ENCODE measurements at places on chromosomes 1 and 21.

GRCh38 chr1:112263453-112263852, 132.6 kb upstream of the CTTNBP2NL start:
- DNase-seq, result no peak

- DNase-seq, result no peak
Measured at GRCh38 chr1:21874328-21874727, 62.3 kb downstream of the LDLRAD2 start.

DNA sequence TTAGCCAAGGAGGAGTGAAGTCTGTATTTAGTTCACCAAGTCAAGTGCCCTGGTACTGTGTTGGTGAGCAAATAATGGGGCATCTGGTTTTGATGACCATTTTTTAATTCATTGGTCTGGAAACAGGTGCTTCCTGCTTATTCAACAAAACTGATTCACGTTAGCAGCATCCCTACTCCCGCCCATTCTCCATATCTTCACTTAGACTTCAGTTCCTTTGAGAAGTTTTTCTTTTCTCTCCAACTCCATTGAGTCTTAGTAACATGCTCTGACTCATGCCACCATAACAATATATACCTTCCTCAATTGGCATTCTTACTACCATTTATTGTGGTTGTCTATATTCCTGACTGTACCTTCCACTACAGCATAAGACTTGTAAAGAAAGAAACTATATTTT, 468.9 kb downstream of the DPYD start:
- DNase-seq, result no peak

DNA sequence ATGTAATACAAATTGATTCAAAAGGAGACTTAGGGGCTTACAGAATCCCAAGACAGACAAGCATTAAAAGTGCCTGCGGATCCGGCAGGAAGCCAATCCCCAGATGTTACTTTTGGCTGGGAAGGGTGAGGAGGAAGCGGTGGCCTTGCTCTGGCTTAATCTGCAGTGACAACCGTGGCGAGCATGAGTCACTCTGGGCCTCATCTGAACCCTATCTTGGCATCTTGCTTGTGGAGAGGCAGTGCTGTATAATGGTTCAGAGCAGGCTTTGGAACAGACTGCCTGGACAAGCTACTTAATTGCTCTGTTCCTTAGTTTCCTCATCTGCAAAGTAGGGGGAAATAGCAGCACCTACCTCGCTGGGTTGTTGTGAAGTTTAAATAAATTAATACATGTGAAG, 74.1 kb downstream of the XCL2 start:
- DNase-seq, result no peak

DNA sequence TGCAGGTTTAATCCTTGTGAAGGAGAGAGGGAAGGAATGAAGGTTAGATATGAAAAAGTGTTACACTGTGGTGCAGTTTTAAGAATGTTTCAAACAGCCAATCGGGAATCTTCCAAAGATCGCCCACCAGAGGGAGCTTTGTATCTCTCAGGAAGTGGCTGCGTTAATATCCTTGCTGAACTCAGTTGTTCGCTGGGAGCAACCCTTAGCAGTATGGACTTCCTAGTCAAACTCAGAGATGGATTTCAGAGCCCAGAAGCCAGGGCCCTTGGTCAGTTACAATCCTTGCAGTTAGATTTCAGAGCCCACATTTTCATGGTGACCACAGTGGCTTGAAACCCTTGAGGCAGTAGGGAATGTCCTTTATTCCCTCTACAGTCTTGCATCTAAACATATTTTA, 136.2 kb downstream of the NTNG1 start:
- peak; percentile 45 for DNase-seq

DNA sequence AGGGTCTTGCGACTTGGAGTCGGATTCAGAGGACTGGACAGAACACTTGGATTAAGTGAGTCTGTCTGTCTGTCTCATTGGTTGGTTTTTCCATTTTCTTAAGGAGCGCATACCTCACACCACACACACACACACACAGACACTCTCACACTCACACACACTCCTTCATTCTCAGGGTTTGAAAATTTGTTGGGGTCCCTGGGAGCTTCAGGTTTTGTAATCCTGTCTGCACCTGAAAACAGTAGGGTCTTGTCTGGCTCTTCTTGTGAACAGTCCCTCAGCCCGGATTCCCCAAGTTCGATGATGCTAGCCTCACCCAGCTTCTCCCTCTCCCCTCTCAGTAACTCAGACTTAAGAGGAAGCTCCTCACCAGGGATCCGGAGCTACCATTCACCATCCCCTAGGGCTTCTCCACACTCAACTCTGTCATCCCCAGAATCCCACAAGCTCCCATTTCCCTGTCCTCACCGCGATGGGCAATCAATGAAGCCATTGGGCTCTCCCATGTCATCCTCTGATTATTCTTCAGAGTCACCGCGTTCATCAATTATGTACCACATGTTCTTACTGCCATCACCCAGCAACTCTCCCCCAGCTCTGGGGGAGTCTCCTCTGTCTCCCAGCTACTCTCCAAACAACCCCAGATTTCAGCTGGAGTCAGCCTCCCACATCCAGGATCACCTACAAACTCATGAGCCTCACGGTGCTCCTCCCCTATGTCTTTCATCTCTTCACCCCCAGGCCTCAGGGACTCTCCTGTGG, 1530.9 kb upstream of the TPTE start:
- peak; percentile 94 for DNase-seq

DNA sequence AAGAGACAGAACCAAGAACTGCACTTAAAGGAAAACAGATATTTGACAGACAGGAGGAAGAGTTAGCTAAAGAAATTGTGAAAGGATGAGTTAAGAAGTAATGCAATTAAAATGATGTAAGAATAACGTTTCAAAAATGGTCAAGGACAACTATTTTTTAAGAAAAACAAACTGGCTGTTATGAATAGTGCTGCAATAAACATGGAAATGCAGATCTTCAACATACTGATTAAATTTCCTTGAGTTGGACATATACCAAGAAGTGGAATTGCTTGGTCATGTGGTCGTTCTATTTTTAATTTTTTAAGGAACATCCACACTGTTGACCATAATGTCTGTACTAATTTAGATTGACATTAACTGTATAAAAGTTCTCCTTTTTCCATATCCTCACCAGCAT, 23.1 kb upstream of the PHTF1 start:
- DNase-seq, result no peak

GRCh38 chr1:231934797-231935196, 308.2 kb downstream of the DISC1 start:
- DNase-seq, result no peak

DNA sequence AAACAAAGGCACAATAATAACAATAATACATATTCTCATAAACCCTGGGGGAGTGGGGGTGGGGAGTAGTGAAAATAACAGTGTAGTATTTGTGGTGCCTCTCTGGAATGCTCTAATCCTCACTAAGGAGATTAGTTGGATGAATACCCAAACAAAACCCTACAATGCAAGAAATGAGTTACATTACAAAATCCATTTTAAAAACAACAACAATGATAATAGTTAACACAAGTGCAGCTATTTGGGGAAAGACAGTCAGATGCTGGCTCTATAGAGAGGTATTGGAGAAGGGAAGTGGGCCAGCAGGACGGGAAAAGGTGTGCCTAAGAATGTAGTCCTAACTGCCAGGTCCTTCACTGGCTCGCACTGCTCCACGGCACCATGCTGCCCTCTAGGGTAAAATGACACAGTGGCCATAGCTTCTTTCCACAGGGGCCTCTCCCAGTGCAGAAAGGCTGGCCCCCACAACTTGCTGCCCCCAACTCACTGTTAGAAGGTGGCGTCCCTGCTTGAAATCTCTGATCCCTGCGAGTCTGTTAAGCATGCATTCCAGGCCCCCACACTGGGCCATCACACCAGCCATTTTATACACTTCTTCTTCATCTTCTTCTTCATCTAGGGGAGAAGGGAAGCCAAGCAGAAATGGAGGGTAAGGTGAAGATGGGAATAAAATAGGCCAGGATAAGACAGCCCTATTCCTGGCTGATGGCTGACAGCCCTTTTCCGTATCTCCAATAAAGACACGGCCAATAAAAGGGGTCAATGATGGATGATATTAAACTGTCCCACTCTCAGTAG, 113.8 kb downstream of the UBR4 start:
- DNase-seq, result no peak

DNA sequence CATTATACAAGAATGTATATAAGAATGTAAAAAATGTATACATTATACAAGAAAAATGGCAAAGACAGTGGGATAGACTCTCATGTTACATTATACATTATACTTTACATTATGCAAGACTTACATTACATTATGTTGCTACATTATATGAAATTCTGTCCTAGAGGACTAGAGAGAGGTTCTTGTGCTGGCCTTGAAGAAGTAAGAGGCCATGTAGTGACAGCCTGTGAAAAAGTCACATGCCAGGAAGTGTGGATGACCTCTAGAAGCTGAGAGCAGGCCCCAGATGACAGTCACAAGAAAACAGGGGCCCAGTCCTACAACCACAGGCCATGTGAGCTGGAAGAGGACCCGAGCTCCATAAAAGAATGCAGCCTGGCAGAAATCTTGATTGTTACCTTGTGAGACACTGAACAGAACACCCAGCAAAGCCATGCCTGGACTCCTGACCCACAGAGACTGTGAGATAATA, 30.5 kb upstream of the AHCYL1 start:
- DNase-seq, result no peak

GRCh38 chr1:41045740-41046139, 24.2 kb upstream of the SLFNL1 start:
- no peak for DNase-seq

DNA sequence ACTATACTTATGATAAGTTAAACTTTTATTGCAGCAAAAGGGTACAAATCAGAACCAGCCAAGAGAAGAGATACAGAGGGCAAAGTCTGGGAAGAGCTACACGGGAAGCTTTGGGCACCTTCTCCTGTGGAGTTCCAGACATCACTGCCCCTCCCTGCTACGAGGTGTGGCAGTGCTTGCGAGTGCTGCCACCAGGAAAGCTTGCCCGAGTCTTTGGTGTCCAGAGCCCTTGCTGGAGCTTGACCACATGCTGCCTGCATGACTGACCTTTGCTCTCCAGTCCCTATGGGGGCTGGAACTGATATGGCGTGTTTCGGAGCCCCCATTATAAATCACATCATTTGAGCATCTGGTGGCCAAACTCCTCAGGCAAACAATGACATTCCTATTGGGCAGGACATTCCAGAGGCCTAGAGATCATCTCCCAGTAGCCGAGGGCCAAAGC, 23.4 kb downstream of the PLEKHO1 start:
- DNase-seq, result no peak

- DNase-seq, result no peak
Measured at GRCh38 chr1:31866450-31867032, 50.7 kb upstream of the SPOCD1 start.

DNA sequence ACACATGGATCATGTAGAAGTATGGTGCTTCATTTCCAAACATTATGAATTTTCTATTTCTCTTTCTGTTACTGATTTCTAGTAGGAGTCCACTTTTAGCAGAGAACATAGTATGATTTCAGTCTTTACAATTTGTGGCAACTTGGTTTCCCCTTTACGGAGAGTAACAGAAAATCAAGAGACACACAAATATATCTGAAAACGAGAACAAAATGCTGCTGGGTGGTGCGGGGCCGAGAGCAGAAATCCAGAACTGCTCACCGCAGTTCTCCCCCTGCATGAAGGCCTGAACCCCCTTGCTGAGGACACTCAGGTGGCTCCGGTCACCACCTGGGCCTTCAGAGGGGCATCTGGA, 94.5 kb upstream of the FMN2 start:
- DNase-seq, result no peak

- no peak for DNase-seq
Measured at GRCh38 chr1:66327588-66327987, 206.4 kb upstream of the SGIP1 start.

- no peak for DNase-seq
Measured at GRCh38 chr1:36134031-36134430, 9.0 kb upstream of the COL8A2 start.

DNA sequence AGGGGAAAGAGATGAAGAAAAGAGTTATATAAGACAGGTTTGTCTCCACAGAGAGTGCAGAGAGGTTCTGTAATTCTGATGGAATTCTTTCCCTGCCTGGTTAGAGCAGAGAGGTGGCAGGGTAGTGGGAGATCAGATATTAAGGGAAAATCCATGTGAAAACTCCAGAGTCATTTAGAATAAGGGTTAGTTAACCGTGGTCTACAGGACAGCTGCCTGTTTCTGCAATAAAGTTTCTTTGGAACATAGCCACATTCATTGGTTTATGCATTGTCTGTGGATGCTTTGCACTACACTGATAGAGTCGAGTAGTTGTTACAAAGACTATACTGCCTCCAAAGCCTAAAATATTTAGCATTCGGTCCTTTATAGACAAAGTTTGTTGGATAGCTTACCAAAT, 55.6 kb downstream of the LRRC8D start:
- DNase-seq, result no peak

GRCh38 chr1:201059871-201060555, 36.5 kb upstream of the KIF21B start:
- DNase-seq, result no peak

GRCh38 chr1:5570931-5571330, 421.3 kb downstream of the NPHP4 start:
- no peak for DNase-seq

- no peak for DNase-seq
Measured at GRCh38 chr1:171233183-171233582, 15.1 kb upstream of the FMO1 start.

- no peak for DNase-seq
Measured at GRCh38 chr1:103477101-103477500, 48.4 kb upstream of the RNPC3 start.

DNA sequence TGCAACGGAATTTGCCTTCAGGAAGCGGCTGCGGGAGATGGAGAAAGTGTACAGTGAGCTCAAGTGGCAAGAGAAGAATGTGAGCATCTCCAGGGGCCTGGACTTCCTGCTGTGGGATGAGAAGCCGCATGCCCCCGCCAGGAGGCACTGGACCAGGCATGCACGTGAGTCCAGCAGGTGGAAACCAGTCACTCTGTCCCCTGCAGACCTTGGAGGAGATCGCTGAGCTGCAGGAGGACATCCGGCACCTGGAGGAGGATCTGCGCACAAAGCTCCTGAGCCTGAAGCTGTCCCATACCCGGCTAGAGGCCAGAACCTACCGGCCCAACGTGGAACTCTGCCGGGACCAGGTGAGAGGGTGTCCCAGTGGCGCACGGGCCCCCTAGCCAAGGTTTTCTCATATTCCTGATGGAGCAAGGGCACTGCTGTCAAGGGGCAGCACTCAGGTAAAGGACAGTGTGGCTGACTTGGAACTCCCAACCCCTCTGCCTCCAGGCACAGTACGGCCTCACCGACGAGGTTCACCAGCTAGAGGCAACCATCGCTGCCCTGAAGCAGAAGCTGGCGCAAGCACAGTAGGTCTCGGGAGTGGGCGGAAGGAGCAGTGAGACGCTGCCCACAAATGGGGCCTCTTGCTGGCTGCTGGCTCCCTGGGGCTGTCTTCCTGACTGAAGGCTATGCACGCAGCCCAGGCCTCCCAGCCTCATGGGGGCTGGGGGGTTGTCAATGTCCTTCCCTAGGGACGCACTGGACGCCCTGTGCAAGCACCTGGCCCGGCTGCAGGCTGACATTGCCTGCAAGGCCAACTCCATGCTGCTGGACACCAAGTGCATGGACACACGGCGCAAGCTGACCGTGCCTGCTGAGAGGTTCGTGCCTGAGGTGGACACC, 1.2 kb upstream of the ADPRS start:
- DNase-seq, result no peak

DNA sequence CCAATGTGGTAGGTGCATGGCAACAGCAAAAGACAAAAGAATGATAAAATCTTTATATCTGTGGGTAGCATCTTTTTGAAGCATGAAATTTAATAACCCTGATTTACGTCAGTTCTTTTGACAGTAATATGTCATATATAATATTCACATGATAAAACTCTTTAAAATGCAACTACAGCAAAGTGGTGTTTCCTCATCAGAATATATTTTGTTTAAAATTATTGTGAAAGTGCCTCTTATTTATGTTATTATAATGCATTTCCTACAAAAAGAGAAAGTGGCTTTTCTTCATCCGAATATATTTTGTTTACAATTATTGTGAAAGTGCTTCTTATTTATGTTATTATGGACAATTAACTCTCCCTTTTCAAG, 46.9 kb upstream of the EEIG2 start:
- DNase-seq, result no peak
